ENCODE measurements at places on chromosomes 4 and X.

GRCh38 chrX:115462406-115462805, 98.6 kb upstream of the PLS3 start:
- no peak for DNase-seq
- no peaks in the 10 kb centered on the region for H3K27me3 ChIP-seq
- H3K27ac ChIP-seq = no peak overlapping the region
- no peaks in the 10 kb centered on the region for H3K36me3 ChIP-seq

DNA sequence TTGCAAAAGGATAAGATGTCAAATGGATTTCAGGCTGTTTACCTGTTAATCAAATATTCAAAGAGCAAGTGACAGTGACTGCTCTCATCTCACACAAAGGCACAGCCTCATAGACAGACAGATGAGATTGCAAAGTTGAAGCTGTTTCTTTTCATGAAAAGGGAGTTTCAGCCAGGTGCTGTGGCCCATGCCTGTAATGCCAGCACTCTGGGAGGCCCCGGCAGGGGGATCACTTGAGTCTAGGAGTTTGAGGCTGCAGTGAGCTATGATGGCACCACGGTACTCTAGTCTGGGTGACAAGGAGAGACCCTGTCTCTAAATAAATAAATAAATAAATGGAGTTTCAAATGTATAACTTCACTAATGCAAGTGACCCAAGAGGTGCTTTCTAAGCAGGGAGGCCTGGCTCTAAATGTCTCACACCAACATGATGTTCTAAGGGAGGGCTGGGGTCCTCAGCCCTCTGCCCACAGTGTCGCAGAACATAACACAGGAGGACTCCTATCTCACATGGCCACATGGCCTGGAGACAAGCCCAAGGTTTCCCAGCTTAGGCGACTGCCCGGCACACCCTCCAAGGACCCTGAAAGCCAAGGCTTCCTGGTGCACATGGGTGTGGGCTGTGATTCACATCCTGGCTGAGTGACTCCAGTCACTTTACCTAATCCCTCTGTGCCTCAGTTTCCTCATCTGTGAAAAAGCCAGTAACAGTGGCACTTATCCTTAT, 26.8 kb downstream of the PPP2R2C start:
- no peaks in the 10 kb centered on the region for H3K4me1 ChIP-seq
- no peak overlapping the region for H3K27ac ChIP-seq
- DNase-seq = no peak
- H3K4me3 ChIP-seq = no peak overlapping the region

DNA sequence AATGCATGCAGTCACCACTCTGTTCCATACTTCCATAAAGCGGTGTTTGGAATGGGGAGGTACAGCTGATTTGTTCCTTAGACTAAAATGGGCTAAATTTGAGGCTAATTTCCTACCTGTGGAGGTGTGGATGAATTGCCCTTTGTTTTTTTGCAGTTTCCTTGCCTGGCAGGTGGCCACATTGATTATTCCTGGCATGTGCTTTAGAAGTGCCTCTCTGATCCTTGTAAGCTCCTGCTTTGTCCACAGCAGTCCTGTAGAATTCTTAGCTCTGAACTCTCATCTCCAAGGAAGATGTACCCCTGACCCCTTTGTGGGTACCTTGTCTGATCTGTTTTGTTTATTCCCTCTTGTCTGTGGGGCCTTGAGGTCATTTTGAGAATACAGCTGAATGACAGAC, 136.8 kb downstream of the ADGRL3 start:
- H3K27me3 ChIP-seq = no peaks in the 10 kb centered on the region
- no peaks in the 10 kb centered on the region for H3K36me3 ChIP-seq
- H3K27ac ChIP-seq = no peak overlapping the region
- no peaks in the 10 kb centered on the region for H3K4me1 ChIP-seq

DNA sequence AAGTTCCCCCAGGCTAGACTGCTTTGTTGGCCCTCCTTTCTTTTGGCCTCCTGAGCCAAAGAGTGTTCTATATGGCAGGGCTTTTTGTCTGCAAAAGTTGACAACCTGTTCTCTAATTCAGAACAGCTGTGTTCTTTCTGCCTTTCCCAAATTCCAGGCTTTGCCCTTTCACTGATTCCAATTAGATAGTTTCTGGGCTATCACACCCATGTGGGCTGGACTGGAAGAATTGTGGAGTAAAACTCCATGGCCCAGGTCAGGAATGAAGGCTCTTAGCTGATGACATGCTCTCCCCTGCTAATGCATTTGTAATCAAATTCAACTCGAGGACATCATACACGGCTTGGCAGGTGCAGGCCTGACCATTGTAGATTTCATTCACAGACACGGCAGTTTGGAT, 19.4 kb downstream of the BMP3 start:
- no peaks in the 10 kb centered on the region for H3K36me3 ChIP-seq
- H3K27me3 ChIP-seq = no peaks in the 10 kb centered on the region
- no peaks in the 10 kb centered on the region for H3K4me1 ChIP-seq
- H3K27ac ChIP-seq = no peak overlapping the region

DNA sequence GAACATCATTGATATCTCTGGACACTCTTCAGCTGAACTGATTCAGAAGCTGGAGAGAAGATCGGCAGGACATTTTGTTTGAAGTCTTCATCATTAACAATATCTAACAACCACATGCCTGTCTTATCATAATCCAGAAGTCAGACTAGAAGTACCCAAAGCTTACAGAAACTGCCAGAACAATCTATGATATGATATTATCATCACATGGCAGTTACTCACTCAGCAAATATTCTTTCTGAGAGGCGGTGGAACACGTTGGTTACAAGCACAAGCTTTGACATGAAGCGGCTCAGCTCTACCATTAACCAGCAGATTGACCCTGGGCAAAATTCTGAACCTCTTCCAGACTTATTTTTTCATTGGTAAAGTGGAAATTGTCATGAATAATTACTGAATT, 69.4 kb upstream of the KIT start:
- H3K4me1 ChIP-seq = no peaks in the 10 kb centered on the region
- no peaks in the 10 kb centered on the region for H3K27me3 ChIP-seq
- no peak overlapping the region for H3K4me3 ChIP-seq
- no peak for DNase-seq
- no peaks in the 10 kb centered on the region for H3K36me3 ChIP-seq

DNA sequence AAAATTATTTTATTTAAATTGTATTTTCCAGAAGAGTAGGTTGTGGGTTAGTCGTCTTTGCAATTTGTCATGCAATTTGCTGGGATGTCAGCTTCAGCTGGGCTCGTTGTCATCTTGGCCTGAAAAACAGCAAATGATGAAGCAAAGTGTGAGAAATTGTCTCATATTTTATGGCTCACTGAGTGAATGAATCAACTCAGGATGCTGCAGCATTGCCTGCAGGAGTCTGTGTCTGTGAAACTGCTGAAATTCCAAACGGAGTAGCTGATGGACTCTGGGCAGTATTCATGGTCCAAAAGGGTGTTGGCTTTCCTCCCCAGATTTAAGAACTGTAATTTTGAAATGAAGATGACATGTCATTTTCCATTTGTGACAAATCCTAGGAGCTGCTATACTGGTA, 37.2 kb downstream of the CXCL8 start:
- H3K4me1 ChIP-seq = no peaks in the 10 kb centered on the region
- no peak for DNase-seq
- H3K36me3 ChIP-seq = no peaks in the 10 kb centered on the region
- H3K27ac ChIP-seq = no peak overlapping the region

DNA sequence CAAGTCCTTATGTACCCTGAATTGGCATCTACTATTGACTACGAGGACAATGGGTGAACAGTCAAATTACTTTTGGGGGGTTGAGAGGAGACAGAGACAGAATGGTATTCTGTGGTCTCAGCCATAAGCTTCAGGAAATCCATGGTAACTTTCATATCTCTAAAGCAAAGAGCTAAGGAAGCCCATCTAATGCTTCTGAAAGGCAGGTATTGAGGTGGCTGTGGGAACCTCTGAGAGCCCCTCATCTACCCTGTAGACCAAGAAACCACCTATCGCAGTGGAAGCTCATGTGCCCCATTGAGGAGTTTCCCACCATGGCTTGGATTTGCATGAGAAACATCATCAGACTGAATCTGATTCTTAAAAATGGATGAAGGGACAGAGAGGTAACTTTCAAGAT, 23.1 kb upstream of the BMP2K start:
- no peak overlapping the region for H3K4me3 ChIP-seq
- no peaks in the 10 kb centered on the region for H3K36me3 ChIP-seq
- no peak overlapping the region for H3K27ac ChIP-seq

GRCh38 chr4:167234316-167234881, at the start of gene SPOCK3:
Gene SPOCK3 (minus strand): TSS chr4:167234494.
- H3K27me3 ChIP-seq = no peaks in the 10 kb centered on the region
- H3K36me3 ChIP-seq = no peaks in the 10 kb centered on the region
- DNase-seq = no peak
- no peak within 1 kb of the TSS for H3K4me3 ChIP-seq

DNA sequence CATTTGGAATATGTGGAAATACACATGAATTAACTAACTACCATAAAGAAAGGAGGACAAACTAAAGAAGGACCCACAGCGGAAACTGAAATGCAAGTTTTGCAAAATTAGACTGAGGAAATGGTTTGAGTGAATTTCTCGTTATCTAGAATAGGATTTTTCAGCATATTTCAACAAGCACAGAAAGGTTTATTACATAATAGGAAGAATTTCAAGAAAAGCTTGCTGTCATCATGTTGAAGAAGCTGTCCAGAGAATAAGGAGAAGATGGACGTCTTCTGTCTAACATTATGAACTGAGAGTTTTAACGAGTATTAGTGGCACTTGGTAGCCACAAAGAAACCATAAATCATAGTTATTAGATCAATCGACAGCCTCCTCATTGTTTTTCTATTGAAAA, 45.0 kb downstream of the TEC start:
- H3K27me3 ChIP-seq = peaks cover 4% of the 10 kb centered on the region
- H3K4me1 ChIP-seq = no peaks in the 10 kb centered on the region
- H3K4me3 ChIP-seq = no peak overlapping the region
- no peak for DNase-seq
- H3K36me3 ChIP-seq = no peaks in the 10 kb centered on the region

DNA sequence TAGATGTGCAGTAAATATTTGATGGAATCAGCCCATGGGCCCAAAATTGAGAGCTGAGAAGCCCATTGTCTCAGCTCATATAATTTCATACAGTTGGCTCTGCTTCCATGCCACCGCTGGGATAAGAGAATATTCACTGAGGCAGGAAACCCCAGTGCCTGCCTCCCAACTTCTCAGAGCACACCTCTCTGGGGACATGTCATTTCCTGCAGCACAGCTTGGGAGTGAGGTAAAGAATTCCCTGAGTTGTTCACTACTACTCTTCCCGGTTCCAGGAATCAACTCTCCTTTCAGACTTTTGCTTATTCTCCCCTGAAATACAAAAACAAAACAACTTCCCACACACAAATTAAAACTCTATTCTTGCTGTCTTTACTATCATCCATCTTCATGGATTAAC, 389.3 kb downstream of the MAPK10 start:
- no peak for DNase-seq
- no peaks in the 10 kb centered on the region for H3K4me1 ChIP-seq
- H3K27me3 ChIP-seq = no peaks in the 10 kb centered on the region
- H3K27ac ChIP-seq = no peak overlapping the region
- no peaks in the 10 kb centered on the region for H3K36me3 ChIP-seq

DNA sequence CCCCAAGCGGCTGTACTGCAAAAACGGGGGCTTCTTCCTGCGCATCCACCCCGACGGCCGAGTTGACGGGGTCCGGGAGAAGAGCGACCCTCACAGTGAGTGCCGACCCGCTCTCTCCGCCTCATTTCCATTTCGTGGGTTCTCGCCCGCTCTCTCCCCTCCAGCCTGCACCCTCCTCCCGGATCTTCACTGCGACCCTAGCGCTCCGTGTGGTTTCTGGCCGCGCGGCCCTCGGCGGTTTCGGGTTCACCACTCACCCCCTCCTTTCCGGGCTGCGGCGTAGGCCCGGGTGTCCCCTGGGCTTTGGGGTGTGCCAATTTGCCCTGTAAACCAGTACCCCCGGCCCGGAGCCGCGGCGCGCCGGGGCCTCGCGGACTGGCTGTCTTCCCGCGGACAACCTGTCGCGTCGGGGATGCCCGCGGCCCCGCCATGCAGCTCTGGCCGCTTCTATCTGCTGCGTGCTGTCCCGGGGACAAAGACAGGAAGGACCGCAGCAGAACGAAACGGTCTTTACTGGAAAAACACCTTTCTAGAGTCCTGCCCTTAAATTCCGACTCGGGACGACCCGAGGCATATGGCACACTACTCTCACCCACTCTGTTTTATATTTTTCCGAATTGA, 737 bp downstream of the FGF2 start:
- H3K27ac ChIP-seq = no peak overlapping the region
- no peak for DNase-seq
- H3K4me1 ChIP-seq = no peaks in the 10 kb centered on the region

DNA sequence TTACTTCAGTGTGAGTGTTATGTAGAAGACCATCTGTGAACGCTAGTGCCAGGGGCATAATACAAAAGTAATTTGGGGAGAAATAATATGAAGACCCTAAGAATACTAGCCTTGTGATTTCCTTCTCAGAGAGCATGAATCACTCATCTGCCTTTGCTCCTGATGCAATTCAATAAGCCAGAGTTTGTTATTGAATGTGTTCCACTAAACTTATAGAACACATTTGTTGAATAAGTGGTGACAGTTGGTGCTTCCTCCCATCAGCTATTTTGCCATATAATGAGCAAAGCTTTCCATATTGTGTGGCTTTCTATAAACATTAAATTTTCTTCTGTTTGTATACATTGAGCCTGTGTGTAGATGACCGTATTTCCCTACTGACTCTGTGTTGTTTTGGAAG, 136.4 kb upstream of the QRFPR start:
- no peak overlapping the region for H3K27ac ChIP-seq
- H3K4me1 ChIP-seq = no peaks in the 10 kb centered on the region
- H3K36me3 ChIP-seq = no peaks in the 10 kb centered on the region
- no peaks in the 10 kb centered on the region for H3K27me3 ChIP-seq
- DNase-seq = no peak

- H3K27ac ChIP-seq = no peak overlapping the region
- no peak overlapping the region for H3K4me3 ChIP-seq
- H3K36me3 ChIP-seq = no peaks in the 10 kb centered on the region
Measured at GRCh38 chrX:13414006-13414647, 94.3 kb upstream of the ATXN3L start.

GRCh38 chrX:104697294-104697693, 131.3 kb downstream of the IL1RAPL2 start:
- H3K27ac ChIP-seq = no peak overlapping the region
- H3K4me3 ChIP-seq = no peak overlapping the region
- no peaks in the 10 kb centered on the region for H3K36me3 ChIP-seq
- no peaks in the 10 kb centered on the region for H3K27me3 ChIP-seq

All from DND-41 (cell line).